D721Med (cell line): ENCODE measurements at places on chromosomes 3 and 15.

GRCh38 chr3:8490079-8490552 is 11.5 kb upstream of the LMCD1 start:
- DNase-seq, result no peak

DNA sequence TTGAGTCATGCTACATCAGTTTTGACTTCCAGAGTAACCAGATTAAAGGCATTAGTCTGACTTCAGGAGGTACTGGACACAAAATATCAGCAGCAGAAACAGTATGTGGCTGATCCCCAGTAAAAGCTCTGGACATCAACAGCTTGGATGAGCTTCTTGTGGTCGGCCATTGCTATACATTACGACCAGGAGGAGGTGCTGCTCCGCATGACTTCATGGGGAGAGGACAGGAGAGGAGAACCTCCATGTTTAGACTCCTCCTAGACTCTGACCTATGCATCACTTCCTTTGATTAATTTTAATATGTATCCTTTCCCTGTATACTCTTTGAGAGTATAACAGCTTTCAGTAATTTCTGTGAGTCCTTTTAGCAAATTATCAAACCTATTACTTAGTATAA is 285.6 kb upstream of the ARHGEF26 start:
- no peak for DNase-seq

DNA sequence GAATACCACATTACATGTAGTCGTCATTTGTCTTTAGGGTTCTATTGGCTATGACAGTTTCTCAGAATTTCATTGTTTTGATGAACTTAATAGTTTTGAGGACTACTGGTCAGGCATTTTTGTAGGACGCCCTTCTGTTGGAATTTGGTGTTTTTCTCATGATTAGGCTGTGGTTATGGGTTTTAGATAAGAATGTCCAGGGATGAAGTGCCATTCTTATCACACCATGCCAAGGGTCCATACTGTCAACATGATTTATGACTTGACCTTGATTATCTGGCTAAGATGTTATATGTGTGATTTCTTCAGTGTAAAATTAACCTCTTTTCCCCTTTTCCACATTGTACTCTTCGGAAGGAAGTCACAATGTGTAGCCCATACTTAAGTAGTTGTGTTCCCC is 135.3 kb downstream of the DIPK2A start:
- no peak for DNase-seq

- DNase-seq, result no peak
These were observed 58.1 kb upstream of the FNDC3B start for GRCh38 chr3:171981271-171981605.

DNA sequence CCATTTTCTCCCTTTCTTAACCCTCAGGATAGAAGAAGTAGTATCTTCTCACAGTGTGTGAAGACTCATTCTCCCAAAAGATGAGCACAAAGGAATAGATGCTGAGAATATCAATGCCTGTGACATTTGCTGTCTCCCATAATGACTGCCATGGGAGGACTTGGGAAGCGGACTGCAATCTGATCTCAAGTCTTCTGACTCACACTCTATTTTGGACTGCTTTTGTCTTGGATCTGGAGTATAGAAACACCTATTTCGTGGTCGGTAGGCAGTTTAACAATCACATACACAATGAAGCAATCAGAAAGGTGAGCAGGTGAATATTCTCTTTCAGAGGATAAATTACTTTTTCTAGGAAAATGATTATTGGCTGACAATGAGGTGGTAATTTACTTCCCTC is 852.0 kb downstream of the FHIT start:
- DNase-seq, result no peak

DNA sequence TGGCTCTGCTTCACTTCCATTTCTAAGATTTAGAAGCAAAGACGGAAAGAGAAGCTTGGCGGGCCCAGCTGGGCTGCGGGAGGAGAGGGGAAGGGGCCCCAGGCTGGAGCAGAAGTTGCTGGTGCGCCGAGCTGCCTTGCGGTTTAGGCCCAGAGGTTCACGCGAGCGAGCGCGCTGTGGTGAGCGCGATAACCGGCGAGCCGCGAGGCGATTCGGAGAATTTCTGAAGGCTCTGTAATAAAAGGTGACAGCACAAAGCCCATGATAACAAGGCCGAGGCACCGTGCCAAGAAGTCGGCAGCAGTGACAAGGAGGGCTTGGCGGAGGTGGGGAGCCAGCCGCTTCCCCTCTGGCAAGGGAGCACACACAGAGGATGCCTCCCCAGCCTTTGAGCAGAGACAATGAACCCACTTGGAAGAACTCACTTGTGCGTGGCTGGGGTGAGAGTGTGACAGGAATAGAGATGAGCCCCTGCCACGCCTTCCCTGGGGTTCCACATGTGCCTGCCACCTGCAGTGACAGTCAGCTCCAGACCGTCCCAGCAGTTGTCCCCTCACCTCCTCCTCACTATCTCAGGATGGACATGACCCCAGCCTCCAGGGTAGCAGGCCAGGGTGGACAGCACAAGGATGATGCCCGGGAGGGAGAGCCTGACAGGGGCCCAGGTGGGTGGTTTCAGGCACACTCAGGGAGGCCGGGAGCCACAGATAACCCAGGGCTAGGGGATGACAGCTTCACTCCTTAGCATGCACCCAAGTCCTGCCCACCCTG is 315.2 kb downstream of the UACA start:
- DNase-seq, result no peak

- DNase-seq, result no peak
These were observed 134.7 kb downstream of the THSD4 start for GRCh38 chr15:71249986-71250385.

DNA sequence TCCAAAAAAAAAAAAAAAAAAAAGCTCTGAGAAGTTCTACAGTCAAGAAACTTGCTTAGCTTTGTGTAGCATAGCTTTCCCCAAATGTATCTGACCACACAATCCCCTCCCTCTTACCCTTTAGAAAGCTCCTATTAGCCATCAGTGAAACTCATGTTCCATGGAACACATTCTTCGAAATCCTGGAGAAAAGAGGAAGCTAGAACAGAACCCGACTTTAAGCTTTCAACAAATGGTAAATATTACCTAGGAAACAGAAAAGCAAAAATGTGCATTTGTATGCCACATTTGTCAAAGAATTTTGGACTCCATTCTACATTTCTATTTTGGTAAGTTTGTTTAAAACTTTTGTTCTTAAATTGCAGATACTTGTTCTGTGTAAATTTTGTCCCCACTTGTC is 17.4 kb upstream of the CRTC3 start:
- no peak for DNase-seq

DNA sequence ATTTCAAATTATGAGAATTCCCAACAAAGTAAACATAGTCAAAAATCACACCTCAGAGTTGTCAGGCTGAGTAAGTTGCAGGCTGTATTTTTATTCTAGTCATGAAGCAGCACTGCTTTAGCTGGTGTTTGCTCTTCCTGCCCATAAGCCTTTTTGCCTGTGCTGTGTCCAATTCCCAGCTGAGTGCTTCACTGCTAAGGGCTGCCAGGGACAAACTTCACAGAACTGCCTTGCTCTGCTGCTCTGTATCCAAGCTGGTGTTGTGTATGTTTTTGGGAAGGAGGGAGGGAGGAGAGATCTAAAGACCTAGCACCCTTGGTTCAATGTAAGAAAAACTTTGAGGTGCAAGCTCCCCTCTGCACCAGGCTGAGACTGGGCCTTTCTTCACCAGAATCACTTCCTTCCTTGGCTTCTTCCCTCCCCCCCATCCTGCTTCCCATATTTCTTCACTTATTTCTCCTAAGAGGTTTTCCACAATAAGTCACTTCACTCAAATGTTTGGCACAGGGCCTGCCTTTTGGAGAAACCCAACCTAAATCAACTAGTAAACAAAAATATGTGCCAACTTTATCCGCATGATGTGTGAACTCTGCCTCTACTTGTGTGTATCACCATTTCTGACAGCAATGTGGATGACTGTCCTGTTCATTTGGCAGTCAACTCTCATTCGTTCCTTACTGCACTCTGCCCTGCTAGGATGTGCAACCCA is 156.1 kb downstream of the TBL1XR1 start:
- DNase-seq, result no peak

GRCh38 chr15:75313116-75313845 is 22.6 kb upstream of the COMMD4 start:
- DNase-seq, result no peak

- no peak for DNase-seq
These were observed 326.0 kb upstream of the SGO1 start for GRCh38 chr3:20511863-20512505.

- DNase-seq, result no peak
These were observed 55.5 kb downstream of the SATB1 start for GRCh38 chr3:18369551-18370185.

DNA sequence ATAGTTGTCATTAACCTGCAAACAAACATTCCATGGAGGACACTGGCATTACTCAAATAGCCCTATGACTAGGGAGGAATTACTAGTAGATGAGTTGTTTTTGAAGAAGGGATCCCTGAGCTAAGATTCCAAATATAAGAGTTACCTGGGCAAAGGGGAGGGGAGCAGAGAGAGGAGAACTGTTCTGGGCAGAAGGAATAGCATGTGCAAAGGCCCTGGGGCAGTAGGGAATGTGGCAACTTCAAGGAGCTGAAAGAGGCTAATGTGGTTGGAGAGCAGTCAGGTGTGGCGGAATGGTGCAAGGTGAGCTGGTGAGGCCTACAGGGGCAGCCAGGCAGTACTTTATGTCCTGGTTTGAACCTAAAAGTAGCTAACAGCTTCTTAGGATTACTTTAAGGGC is 5.8 kb upstream of the IL17RD start:
- DNase-seq, result no peak

- no peak for DNase-seq
These were observed at the start of gene SMCO1 for GRCh38 chr3:196514913-196515621. TSS of gene SMCO1 (minus strand) at chr3:196515346. CDS start at chr3:196515209, 137 bp downstream.

- no peak for DNase-seq
These were observed 238.7 kb downstream of the ISL2 start for GRCh38 chr15:76575274-76575673.

DNA sequence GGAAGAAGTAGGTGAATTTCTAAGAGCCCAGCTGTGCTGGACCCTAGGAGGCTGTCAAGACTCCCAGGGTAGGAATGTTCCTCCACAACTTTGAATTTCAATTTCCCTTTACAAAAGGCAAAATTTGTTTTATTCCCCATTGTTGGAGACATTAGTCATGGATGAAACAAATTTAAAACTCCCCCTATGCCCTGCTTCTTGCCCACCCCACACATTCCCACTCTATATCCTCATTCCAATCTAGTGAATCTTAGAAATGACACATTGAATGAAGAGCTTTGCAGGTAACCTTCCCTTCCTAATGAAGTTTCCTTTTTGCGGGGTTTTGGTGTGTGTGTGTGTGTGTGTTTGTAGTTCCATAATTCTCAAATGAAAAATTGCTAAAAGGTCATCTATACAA is 72.6 kb downstream of the CCNL1 start:
- DNase-seq, result no peak

GRCh38 chr3:65126527-65127410 is 439.0 kb upstream of the ADAMTS9 start:
- DNase-seq, result no peak

DNA sequence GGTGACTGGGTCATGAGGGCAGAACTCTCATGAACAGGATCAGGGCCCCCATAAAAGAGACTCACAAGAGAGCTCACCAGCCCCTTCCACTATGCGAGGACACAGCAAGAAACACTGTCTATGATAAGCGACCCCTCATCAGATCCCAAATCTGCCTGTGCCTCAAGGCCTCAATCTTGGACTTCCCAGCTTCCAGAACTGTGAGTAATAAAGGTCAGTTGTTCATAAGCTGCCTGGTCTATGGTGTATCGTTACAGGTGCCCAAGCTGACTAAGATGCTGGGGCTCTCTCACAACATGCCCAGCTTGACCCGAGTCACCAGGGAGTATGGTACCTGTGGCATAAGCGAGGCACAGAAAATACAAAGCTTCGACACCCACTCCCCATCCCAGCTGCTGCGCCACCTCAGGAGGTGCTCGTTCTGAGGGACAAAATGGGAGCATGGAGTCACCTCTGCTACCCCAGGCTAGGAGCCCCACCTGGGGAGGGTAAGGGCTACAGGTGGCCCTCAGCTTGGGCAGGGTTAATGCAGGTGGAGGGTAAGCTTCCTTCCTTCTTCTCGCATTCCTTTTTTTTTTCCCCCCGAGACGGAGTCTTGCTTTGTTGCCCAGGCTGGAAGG is 234.1 kb downstream of the ADAMTS17 start:
- DNase-seq, result no peak

GRCh38 chr3:57268416-57268815 is 24.1 kb downstream of the ASB14 start:
- no peak for DNase-seq

GRCh38 chr3:43609406-43609805 is 12.4 kb downstream of the ANO10 start:
- no peak for DNase-seq

- DNase-seq, result no peak
These were observed 73.8 kb downstream of the LEKR1 start for GRCh38 chr3:156899951-156900350.

DNA sequence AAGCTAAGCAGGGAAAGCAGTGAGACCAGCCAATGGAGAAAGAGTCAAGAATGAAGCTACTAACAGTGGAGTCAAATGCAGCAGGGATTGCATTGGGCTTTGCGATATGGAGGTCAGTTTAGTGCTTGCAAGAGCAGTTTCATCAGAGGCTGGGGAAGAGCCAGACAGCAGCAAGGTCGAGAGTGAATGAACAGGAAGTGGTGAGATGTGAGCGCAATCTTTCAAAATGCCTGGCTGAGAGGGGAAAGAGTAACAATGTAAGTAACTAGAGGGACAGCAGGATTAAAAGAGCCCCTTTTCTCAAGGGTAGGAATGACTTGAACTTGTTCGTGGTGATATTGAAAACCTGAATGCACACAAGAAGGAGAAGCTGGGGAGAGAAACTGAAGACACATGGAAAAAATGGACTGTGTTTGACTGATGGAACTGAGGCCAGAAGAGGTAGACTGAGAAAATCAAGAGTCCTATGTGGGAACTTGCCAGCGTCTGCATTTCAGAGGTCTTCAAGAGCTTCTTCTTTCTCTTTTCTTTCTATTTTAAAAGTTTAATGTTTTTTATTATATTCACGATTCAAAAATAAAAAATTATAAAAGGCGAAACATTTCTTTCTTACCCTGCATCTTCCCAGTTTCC is 30.6 kb upstream of the GPR160 start:
- no peak for DNase-seq

GRCh38 chr3:10981961-10982360 is 10.6 kb upstream of the SLC6A1 start:
- DNase-seq, result no peak

DNA sequence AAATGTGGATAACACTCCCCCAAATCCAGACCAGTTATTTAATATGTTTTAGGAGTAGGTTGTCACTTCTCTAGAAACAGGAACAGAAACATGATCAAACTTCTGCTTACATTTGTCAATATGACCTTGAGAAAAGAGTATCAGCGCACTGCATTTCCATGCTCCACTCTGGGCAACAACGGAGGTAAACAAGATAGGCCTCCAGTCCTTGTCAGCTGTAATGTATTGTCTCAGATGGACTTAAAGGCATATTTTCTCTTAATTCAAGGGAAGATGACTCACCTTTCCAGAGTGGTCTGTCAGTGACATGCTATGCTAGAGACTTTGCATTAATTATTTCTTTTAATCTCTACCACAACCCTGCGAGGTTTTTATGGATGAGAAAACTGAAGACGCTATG is 51.6 kb upstream of the TCF12 start:
- DNase-seq, result no peak

DNA sequence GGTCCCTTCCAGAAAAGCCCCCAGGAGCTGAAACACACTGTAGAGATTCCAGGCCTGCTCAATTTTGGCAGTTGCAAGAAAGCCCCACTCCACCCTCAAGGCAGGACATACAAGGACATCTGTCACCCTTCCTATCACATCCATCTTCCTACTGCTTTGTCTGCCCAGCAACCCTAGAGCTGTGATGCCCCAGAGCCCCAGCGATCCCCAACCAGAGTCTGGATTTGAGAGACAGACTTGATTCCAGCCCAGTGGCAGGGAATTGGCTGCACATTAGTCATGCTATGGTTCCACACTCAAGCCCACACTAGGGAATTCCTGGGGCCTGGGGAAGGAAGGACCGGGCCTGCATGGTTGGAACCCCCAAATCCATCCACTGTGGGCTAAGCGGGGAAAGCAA is 56.8 kb downstream of the ATP2B2 start:
- no peak for DNase-seq
